ENCODE measurements at places on chromosomes 6 and 20. TPM values are rescaled to one million over a fixed set of nuclear protein-coding genes. Genes with fewer than 3 reads are reported as not detected.

The MUC21 gene
- not detected for total RNA-seq

The DIDO1 gene
- total RNA-seq: 33.2 TPM

The FOXP4 gene
- 1.3 TPM for total RNA-seq

The LTV1 gene
- total RNA-seq: 17.5 TPM

The FOXQ1 gene
- total RNA-seq: 2.0 TPM

DNA sequence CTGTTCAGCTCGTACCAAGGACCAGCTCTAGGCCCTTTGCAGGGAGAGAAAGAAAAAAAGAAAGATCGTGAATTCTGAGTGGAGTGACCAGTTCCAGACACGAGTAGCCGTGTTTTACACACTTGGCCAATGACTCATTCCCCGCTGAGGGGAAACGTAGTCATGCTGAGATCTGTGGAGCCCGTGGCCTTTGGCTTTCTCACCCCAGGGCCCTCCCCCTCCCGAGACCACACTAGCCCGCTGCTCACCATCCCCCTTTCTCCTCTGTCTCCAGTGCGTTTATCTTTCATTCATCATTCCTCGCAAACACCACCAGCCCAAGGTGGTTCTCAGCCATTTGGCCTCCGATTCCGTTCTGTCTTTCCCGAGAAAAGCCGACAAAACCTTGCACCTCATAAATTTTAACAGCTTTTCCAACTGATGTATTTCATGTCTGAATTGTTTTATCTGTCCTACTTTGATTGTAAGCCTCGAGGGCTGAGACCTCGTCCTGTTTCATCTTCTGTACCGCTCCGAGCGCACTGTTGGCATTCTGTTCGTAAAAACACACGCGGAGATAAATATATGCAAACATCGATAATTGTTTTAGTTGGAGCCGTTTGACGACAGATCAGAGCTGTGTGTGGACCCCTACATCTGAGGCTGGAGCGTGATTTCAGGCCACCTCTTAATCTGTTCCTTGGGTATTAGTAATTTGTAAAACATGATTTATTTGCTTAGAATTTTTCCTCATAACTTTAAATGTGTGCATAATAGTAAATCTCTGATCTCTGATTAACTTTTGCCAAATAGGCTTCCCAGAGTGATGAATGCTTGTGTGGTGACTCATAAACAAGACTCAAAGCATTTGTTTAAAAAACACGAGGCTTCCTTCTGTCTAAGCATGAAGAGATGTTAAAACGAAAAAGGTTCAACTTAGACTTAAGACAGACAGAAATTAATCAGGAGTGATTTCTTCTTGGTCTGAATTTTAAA, 336.6 kb downstream of the CDH4 start:
- peak; percentile 88 for DNase-seq

GRCh38 chr6:141153563-141153962, 979.2 kb upstream of the GJE1 start:
- no peak for DNase-seq

GRCh38 chr6:19845266-19846041, 8.3 kb downstream of the ID4 start:
- DNase-seq: no peak

DNA sequence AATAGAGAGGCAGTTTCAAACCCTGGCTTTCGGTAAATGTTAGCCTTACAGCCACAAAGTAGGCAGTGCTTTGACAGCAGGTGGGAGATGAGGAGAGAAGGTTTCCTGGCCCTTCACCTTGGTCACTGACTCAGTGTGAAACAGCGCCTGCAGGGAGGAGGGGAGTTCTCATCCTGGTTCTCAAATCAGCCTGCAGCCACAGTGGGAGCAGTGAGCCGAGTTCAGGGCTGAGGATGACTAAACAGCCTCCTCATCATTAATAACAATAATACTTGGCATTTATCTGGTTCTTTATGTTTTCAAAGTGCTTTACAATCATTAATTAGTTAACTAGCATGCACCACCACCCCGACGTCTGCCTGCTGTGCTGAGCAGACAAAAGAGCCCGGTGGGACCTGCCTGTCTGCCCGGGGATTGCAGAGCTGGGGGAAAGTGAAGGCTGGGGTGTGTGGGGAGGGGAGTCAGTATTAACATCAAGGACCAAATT, 59.6 kb downstream of the PRDM1 start:
- DNase-seq: peak; percentile 74

Data from fibroblast of lung (primary cell).